ENCODE measurements at places on chromosomes 4 and X.

- no peak for DNase-seq
Measured at GRCh38 chr4:18110099-18110498, 88.5 kb upstream of the LCORL start.

- no peak for DNase-seq
Measured at GRCh38 chrX:68830419-68831404, 1.9 kb downstream of the EFNB1 start.

GRCh38 chrX:15748841-15749240, 10.8 kb downstream of the CA5B start:
- DNase-seq, result no peak

DNA sequence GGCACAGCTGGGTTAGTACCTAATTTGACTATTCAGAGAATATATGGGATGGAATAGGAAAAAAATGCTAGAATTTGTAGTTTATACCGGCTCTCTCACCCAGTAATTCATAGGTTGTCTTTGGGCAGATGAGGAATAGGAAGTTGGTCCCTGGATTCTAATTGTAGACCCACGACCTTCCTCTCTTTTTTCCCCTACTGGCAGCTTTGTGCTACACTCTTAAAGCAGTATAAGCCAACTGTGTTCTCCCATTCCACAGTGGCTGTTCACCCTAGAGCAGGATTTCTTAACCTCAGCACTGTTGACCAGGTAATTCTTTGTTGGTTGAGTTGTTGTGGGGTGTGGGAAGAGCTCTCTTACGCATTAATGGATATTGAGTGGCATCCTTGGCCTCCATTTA, 92.9 kb downstream of the FNIP2 start:
- DNase-seq, result no peak

GRCh38 chrX:132615391-132616131, 126.7 kb upstream of the MBNL3 start:
- DNase-seq, result no peak

DNA sequence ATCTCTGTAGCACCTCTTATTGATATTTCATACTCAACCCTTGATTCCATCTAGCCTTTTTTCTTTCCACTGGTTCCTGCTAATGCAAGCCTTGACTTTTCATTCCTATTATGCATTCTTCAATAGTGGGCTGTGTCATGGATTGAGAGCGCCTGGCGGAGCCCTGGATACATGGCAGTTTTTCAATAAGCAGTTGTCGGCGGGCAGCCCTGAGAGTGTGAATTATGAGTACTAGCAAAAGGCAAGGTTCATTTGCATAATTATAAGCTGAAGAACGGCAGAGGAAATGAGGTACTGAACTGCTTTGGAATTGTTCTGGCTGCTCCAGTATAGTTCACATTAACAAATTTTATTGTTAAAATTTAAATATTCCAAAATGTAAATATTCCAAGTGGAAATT, 339.7 kb upstream of the VCX start:
- no peak for DNase-seq
